Motor neuron (in vitro differentiated cells): ENCODE measurements at places on chromosomes 12 and 14.

DNA sequence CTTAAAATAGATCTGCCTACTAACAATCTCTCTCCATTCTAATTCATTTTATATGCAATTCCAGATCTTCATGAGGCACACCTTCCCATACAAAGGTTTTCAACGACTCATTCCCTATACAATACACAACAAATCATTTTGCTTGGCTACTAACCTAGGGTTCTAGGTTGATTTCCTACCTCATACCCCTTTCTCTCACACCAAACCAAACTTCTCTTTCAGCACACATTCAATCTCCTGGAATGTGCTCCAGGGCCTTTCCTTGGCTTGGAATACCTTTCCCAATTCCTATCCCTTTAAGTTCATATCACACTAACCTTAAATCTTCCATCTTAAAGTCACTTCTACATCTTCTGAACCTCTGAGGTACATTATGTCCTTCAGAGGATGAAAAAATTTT is 38.7 kb upstream of the MTERF2 start:
- no peak for ATAC-seq

- ATAC-seq = no peak
These were observed 468.4 kb upstream of the STXBP6 start for GRCh38 chr14:25518364-25518763.

DNA sequence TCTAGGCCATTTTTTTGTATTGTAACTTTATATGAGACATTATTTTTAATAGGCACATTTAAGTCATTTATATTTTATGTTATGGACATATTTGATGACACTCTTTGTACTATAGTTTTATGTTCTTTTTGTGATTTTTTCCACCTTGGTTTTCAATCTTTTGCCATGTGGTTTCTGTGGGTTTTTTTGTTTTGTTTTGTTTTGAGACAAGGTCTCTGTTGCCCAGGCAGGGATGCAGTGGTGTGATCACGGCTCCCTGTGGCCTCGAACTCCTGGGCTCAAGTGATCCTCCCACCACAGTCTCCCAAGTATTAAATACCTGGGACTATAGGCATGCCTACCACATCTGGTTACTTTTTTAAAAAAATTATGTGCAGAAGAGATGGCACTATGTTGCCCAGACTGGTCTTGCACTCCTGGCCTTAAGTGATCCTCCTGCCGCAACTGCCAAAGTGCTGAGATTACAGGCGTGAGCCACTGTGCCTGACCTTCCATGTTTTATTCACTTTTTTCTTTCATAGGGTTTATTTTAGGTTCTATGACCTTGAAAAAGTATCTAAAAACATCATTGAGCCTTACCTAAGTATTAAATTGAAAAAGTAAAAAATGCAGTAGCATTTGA is 16.3 kb downstream of the MSRB3 start:
- no peak for ATAC-seq

GRCh38 chr12:53623548-53624385 is 2.4 kb downstream of the ATF7 start:
- no peak for ATAC-seq

- no peak for ATAC-seq
These were observed 3.4 kb upstream of the GCH1 start for GRCh38 chr14:54906075-54906474.

DNA sequence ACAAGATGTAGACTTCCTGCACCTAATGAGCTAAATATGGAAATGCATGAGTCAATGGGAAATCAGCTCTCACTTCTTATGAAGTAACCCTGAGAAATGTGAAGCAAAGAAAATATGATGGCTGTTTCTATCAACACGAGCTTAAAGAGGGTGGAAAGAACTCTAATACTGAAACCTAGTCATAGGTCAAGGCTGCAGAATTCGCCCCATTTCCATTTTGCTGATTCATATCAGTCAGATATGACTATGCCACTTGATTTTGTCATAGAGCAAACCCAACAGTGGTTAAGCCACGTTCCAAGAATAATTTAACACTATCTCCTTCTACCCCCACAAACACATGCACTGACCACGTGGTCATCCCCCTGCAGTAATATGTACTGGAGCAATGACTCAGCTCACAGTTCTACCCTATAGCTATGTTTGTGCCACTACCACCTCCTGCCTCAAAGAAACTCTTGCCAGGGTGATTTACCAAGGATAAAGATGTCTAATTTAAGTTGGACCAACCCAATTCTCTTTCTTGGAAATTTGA is 157.5 kb downstream of the TMTC3 start:
- ATAC-seq = no peak

- no peak for ATAC-seq
These were observed 5.6 kb upstream of the SERPINA9 start for GRCh38 chr14:94481468-94482131.

GRCh38 chr12:54030889-54031471 is 1.9 kb upstream of the HOXC5 start:
- peak; percentile 34 for ATAC-seq

DNA sequence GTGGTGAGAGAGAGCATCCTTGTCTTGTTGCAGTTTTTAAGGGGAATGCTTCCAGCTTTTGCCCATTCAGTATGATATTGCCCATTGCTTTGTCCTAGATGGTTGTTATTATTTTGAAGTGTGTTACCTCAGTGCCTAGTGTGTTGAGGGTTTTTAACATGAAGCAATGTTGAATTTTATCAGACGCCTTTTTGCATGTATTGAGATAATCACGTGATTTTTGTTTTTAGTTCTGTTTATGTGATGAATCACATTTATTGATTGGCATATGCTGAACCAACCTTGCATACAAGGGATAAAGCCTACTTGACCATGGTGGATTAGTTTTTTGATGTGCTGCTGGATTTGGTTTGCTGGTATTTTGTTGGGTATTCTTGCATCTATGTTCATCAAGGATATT is 302.3 kb upstream of the G2E3 start:
- ATAC-seq = no peak

GRCh38 chr12:100197486-100197885 is 3.1 kb upstream of the ACTR6 start:
- no peak for ATAC-seq

DNA sequence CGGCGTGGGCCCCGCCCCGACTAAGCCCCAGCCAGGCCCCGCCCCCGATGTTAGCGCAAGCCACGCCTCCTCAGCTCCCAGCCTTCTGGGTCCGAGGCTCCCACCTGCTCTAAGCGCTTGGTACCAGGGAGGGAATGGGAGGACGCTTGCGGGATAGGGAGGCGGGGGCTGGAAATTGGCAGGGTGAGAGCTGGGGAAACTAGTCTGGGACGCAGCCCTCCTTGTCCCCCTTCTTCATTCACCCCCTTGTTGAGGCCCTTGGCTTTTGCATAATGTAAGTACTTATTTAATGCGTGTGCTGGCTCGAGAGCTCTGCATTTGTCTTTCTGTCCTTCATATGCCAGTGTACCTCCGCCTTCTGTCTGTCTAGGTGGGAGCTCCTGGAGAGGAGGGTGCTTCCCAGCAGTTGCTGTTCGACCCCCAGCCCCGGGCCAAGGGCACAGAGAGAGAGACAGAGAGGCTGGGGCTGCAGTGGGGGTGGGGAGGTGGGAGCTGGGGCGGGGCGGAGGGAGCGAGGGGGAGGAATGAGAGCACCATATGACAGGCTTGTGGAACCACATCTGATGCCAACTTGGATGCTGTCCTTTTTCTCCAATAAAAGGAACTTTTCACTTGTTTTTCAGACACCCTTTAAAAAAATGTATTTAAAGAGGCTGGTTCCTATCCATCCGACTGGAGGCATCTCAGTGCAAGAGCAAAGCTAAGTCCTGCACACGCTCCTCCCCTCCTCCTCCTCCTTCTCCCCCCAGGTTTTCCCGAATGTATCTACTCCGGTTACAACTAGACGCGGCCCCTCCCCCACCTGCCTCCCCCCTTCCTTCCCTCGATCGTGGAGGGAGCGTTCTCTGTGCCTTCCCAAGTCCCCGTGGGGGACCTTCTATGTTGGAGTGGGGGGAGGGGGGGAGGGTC is 25.6 kb upstream of the MAP1LC3B2 start:
- ATAC-seq = peak; percentile 81

GRCh38 chr14:69325646-69326265 is 65.8 kb downstream of the GALNT16 start:
- ATAC-seq = no peak

GRCh38 chr12:27333403-27334009 is 870 bp downstream of the BMAL2 start:
- ATAC-seq = no peak

GRCh38 chr14:50021261-50022031 is 94.9 kb downstream of the VCPKMT start:
- no peak for ATAC-seq

DNA sequence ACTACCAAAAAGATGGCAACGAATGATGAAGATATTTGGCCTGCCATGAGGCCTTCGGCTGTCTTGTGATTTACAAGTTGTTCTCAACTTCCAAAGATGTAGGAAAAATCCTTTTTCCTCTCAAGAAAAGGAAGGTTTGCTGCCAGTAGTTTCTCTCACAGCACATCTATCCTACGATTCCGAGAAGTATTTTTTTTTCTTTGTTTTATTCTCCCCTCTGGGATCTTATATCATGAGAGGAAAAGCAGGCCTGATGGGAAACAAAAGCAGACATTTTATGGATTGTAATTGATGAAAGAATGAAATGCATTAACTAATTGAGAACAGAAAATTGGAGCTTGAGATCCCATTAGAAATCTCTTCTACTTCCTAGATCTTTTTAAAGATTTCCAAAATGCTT is 1197.9 kb upstream of the SEL1L start:
- no peak for ATAC-seq

- ATAC-seq = no peak
These were observed 48.6 kb upstream of the BCAT1 start for GRCh38 chr12:24997496-24997895.

GRCh38 chr12:54032627-54033100 is at the start of gene HOXC5:
Gene HOXC5, plus strand, starts transcription at chr12:54033050. Its CDS starts 73 bp downstream, at chr12:54033123.
- ATAC-seq = no peak

- ATAC-seq = peak; percentile 94
These were observed 52.9 kb downstream of the ANO6 start for GRCh38 chr12:45268672-45269411.

GRCh38 chr12:66403746-66404145 is 101.5 kb downstream of the HELB start:
- no peak for ATAC-seq

DNA sequence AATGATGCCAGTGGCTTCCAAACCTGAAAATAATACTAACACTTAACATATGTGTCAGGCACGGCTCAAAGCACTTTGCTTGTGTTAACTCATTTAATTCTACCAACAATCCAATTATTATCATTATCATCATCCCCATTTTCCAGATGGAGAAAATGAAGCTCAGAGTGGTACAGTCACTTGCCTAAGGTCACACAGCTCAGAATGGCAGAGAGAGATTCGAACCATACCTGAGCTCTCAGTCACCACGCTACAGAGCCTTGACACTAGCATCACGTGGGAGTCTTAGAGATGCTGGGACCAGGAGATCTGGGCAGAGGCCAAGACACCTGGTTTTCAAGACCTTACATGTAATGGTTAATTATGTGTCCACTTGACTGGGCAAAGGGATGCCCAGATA is 34.2 kb downstream of the DHX37 start:
- no peak for ATAC-seq

GRCh38 chr12:11685716-11686115 is 36.2 kb downstream of the ETV6 start:
- no peak for ATAC-seq

DNA sequence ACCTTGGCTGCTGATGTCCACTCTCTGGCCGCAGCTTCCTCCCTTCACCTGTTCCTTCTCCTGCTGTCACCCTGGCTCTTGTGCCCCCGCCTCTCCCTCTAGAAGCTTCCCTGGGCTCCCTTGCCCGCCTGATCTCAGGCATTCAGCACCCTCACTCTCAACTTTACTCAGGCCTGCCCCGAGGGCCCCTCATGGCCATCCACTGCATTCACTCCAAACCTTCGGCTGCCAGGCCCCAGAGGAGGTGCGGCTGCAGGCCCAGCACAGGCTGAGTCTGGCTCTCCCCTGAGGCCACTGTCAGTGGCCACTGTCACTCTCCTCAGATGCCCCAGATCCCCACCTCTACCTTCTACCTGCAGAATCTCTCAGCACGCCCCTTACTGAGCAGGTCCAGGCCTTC is 183.9 kb downstream of the ZFP36L1 start:
- no peak for ATAC-seq

GRCh38 chr12:89516633-89517032 is 8.0 kb downstream of the GALNT4 start:
- ATAC-seq = no peak
